ENCODE measurements at places on chromosomes 5 and 9.

DNA sequence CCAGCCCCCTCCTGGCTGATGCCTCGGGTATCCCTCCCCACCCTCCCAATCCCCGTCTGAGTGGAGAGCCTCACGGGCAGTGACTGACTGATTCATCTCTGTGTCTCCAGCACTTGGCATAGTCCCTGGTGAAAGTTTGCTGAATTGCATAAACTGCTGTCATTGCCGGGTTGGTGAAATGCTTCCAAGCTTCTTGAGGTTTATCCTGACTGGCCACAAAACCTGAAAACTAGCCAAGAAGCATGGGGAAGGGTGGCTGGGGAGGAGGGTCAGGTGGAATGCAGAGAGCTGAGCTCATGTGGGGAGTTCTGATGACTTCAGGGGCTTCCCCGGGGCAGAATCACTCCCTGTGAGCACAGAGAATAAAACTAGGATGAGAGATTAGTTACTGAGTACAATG lies 56.9 kb upstream of the GGTA1 start:
- H3K36me3 ChIP-seq, result no peaks in the 10 kb centered on the region
- no peak overlapping the region for H3K27ac ChIP-seq
- no peaks in the 10 kb centered on the region for H3K4me1 ChIP-seq
- H3K4me3 ChIP-seq, result no peak overlapping the region
- peaks cover 5% of the 10 kb centered on the region for H3K27me3 ChIP-seq

GRCh38 chr9:119252671-119253299 lies 116.5 kb downstream of the BRINP1 start:
- H3K4me3 ChIP-seq, result no peak overlapping the region
- no peaks in the 10 kb centered on the region for H3K4me1 ChIP-seq
- no peak overlapping the region for H3K27ac ChIP-seq
- no peaks in the 10 kb centered on the region for H3K27me3 ChIP-seq
- DNase-seq, result no peak

DNA sequence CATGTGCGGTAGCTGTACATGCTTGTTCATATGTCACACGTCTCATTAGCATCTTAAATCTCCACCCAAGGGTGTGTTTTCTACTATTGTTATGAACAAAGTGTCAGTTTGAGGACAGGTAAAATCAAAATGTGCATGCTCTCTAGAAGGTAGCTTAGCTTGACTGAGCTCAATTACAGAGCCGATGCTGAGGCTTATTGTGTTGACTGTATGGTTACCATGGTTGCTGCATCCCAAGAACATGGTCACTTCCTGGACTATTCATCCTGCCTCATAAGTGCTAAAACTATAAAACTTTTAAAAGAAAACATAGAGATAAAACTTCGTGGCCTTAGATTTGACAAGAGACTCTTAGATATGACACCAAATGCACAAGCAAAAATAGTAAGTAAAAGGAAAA lies 426.1 kb upstream of the CTNND2 start:
- no peaks in the 10 kb centered on the region for H3K36me3 ChIP-seq
- H3K4me3 ChIP-seq, result no peak overlapping the region
- no peaks in the 10 kb centered on the region for H3K27me3 ChIP-seq
- H3K27ac ChIP-seq, result no peak overlapping the region

- H3K27ac ChIP-seq, result no peak overlapping the region
- DNase-seq, result no peak
- H3K4me3 ChIP-seq, result no peak overlapping the region
- no peaks in the 10 kb centered on the region for H3K36me3 ChIP-seq
- no peaks in the 10 kb centered on the region for H3K27me3 ChIP-seq
- H3K4me1 ChIP-seq, result no peaks in the 10 kb centered on the region
These were observed 521.0 kb upstream of the SEMA6A start for GRCh38 chr5:117095346-117096332.

GRCh38 chr5:144187699-144188294 lies 17.1 kb downstream of the KCTD16 start:
- no peak overlapping the region for H3K4me3 ChIP-seq
- no peaks in the 10 kb centered on the region for H3K36me3 ChIP-seq
- H3K27ac ChIP-seq, result peak overlapping the region; percentile 78

GRCh38 chr5:131413605-131414559 lies 150.0 kb downstream of the CDC42SE2 start:
- peaks cover 3% of the 10 kb centered on the region for H3K36me3 ChIP-seq
- DNase-seq, result no peak
- no peaks in the 10 kb centered on the region for H3K27me3 ChIP-seq
- H3K4me1 ChIP-seq, result peaks cover 31% of the 10 kb centered on the region

GRCh38 chr9:72315089-72315509 lies 49.9 kb downstream of the ZFAND5 start:
- no peak for DNase-seq
- no peaks in the 10 kb centered on the region for H3K36me3 ChIP-seq
- H3K27ac ChIP-seq, result no peak overlapping the region
- no peak overlapping the region for H3K4me3 ChIP-seq
